Central memory CD8-positive, alpha-beta T cell (primary cell): ENCODE measurements at places on chromosomes 7 and 10.

GRCh38 chr7:95045236-95045923, 138.0 kb downstream of the PPP1R9A start:
- no peak for DNase-seq

- DNase-seq, result no peak
Measured at GRCh38 chr7:30750683-30751650, 968 bp upstream of the INMT start.

DNA sequence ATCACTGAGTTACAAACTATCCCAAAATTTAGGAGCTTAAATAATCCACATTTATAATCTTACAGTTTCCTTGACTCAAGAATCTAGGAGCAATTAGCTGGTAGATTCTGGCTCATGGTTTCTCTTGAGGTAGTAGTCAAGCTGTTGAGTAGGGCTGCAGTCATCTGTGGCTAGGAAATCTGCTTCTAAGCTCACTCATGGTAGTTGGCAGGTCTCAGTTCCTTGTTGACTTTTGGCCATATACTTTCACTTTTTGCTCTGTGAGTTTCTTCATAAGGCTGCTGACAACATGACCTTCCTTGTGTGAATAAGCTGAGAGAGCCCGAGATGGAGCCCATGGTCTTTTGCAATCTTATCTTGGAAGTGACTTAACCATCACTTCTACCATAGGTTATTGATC, 10.8 kb upstream of the ETV1 start:
- no peak for DNase-seq

- no peak for DNase-seq
Measured at GRCh38 chr7:116988363-116988989, 35.2 kb downstream of the ST7 start.

DNA sequence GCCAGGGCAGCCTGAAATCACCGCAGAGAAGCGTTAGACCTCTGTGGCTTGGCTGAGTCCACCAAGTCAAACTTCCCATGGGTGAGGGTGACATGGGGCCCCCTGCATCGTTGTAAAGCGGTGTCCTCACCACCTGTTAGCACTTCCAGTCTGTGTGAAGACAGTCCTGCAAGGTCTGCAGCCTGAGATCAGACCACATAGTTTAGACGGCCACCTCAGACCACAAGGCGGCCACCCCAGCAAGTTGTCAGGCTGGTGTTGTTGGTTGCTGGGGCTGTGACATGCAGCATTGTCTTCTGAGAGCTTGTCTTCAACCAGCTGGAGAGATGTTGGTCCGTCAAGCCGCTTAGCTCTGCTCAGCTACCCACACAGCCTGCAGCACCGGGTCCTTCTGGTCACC, 44.1 kb upstream of the TARP start:
- no peak for DNase-seq

DNA sequence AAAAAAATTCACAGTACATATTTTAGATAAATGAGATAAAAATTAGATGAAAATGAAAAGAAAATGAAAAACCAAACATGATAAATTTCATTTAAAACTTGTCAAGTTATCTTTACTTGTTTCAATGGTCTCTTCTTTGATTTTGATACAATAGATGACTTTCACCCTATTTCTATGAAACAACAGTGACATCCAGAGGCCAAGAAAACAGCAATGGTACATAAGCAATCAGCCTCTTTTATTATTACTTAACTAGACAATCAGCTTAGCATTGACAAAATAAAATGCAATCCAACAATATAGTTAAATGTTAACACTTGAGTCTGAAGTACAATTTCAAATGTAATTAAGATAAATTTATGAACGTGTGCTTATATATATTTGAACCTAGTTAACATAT, 74.8 kb upstream of the GPR37 start:
- DNase-seq, result no peak

DNA sequence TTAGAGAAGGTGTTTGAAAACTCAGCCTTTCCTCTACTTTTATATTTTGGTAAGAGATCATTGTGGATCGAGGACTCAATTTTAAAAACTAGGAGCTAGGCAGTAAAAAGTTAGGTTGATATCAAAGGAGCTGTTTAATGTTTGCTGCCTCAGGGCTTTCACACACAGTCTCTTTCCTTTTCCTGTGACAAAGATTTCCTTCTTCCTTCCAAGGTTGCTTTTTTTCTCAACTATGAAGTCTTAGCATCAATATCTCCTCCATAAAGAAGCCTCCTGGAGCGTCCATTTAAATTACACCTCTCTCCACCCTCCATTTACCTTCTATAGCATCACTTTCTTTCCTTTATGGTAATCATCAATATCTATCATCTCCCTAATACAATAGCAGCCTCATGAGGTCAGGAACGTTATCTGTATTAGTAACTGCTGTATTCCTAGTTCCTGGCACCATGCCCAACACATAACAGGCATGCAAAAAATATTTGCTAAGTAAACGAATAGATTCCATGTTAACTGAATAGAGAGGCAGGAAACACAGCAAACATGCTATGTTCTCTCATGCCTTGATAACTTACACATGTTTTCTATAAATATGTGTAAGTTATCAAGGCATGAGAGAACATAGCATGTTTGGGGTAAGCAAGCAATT, 48.5 kb downstream of the GNAT3 start:
- DNase-seq, result no peak

DNA sequence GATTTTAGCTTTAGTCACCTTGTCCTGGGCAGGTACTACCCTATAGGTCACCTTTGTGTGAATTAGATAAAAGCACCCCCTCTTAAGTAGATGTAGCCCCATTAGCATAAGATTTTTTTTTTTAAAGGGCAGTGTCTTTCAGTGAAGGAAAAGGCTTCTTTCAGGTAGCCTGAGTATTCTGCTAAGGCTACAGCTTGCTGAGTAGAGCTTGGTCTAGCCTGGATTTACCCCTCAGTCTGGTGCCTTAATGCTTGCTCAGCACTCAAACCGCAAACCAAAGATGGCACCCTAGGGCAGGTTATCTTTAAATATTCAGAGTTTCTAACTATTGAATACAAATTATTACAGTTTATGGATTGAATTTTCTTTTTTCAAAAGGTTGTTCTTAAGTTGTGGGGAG, 83.4 kb downstream of the GLCCI1 start:
- no peak for DNase-seq

DNA sequence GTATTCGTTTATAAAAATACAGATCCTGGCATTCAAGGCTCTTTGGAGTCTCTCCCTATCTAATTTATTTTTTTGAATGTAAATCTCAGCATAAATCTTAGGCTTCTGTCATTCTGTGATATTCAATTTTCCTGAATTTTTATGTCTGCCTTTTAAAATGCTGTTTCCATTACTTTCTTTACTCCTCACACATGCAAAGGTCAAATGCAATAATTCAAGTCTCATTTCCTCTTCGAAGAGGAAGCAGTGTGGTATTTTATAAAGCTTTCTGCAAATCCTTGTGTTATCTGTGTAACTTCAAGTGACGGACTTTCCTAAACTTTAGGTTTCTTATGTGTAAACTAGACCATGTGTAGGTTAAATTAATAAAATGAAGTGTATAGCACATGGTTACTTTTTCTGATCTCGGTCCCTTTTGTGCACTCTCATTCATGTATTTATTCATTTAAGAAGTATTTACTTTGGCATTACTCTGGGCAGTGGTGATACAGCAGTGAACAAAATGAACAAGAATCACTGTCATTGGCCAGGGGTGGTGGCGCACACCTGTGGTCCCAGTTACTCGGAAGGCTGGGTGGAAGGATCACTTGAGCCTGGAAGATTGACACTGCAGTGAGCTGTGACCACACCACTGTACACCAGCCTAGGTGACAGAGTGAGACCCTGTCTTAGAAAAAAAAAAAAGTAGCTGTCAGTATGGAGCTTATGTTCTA, 332.2 kb downstream of the EXOC4 start:
- DNase-seq, result no peak

DNA sequence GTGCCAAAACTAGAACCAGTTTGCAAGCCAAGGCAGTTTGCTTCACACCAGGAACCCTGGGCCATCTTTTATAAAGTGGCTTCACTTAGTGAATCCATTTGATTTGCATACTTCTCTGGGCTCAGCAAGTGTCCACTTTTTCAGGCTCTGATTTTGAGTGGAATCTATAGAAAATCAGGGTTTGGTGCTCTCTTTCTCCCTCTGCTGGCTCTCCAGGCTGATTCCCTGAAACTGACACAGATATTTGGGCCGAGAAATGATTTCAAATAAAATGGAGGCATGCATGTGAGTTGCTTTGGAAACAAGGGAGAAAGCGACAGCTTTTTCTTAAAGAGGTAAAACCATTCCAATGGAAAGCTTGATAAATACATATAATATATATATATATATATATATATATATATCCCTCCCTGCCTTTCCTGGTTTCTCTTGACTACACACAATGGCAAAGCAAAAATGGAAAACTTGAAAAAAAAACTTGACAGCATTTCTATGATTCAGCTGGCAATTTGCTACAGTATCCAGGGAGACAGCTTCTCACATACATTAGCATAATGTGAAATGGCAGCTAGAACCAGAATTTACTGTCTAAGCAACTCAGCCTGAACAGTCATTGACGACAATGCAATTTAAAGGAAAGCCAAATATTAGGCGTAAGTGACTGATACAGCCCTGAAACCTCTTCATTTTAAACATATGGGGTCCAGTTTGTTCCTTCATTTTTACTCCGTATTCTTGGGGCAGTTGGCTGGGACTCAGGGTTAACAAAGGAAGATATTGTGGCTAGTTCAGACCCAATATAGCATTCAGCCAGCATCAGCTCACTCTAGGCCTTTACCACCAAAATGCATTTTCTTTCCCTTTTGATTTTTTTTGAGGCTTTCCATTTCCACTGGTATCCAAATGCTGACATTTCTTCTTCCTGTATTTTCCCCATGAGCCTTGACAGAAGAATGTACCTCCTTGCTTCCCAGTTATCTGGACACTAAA, 188.5 kb downstream of the TMEM178B start:
- DNase-seq, result no peak

DNA sequence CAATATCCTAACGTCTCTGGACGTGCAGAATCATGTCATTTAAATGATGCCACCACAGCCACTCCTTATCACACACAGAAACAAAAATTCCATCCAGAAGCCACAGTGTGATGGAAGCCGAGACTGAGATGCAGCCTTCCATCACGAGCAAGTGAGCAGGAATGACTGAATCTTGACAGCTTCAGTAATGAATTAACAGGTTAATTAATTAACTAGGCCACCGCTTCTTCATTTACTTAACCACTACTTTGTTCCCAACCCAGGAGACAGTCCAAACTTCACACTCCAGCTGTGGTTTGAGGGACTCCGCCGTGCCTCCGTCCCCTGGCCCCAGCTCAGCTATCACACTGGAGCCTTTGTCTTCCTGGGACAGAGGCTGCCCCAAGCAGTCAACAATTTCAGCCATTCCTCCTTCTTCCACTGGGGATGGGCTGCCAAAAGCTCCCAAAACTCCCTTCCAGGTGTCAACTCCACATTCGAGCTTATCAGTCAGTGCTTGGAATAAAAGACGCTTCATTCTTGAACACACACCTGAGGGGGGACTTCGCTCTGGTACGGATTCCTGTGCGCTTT, 65.9 kb downstream of the FGFR2 start:
- DNase-seq, result no peak

GRCh38 chr10:77926566-77927401, at the start of gene DLG5:
TSS of gene DLG5 (minus strand) at chr10:77926755. CDS start at chr10:77926520, 235 bp downstream.
- DNase-seq, result no peak

DNA sequence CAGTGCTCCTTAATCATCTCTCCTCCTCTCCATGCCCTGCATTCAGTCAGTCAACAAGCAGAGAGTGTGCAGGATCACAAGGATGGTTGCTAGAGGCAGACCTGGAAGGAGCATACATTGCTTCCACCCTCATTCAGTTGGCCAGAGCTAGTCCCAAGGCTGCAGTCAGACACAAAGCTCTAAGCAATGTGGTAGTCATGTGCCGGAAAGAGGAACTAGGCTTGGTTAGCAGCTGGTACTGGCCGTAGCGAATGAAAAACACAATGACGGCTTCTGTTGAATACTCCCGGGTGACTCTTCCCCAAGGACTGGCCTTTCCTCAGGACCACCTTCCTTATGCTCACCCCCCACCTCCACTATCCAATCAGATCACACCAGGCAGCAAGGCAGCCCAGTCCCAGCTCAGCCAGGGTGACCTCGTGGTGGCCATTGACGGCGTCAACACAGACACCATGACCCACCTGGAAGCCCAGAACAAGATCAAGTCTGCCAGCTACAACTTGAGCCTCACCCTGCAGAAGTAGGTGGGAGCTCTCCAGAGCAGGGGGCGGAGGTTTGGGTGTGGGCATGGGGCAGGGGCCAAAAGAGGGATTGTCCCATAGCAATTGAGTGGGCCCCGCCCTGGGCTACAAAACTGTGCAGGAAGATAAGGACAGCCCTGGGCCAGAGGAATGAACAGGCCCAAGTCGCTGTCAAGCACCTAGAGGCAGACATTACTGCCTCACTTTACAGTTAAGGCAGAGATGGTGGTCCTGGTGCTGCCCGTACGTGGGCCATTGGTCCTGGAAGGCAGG, 10.9 kb downstream of the LDB3 start:
- no peak for DNase-seq

- no peak for DNase-seq
Measured at GRCh38 chr10:130141878-130142277, 5.7 kb downstream of the GLRX3 start.

GRCh38 chr10:70742537-70743429, 42.4 kb downstream of the TBATA start:
- no peak for DNase-seq

DNA sequence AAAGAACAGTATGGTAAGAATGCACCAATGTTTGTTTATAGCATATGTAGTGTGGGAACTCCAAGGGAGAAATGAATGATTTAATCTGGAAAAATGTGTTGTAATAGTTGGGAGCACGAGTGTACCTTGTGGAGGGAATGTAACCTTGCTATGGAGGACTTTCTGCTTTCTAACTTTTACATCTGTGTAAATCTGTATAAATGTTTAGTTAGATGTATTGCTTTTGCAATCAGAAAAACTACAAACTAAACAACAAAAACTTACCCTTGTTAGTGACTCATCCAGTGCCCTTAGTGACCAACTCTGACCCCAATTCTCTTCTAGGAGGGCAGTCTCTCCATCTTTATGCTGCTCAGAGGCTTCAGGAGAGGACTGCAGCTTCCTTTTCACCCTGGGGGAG, 89.3 kb downstream of the CCNY start:
- DNase-seq, result no peak

DNA sequence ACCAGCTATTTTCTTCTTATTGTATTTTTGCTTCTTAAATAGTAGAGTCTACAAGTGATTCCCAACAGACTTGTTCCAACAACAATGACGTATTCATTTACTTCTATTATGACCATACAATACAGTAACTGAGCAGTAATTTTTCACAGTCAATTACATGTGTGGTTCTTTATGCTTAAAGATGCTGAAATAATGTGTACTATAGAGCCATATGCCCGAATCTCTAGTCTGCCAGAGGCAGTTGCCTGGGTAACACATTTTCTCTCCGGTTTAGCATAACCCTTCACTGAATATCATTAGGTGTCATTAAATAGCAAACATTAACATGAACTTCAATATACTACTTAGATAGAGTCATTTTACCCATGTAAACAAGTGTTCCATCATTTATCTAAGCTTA, 75.0 kb downstream of the SLC25A13 start:
- DNase-seq, result no peak

- no peak for DNase-seq
Measured at GRCh38 chr7:124375391-124375790, 342.5 kb upstream of the TMEM229A start.

- no peak for DNase-seq
Measured at GRCh38 chr7:7808156-7808555, 89.7 kb upstream of the RPA3 start.

- DNase-seq, result no peak
Measured at GRCh38 chr7:29285861-29286260, 91.3 kb downstream of the CHN2 start.
